ENCODE measurements at places on chromosomes 3 and 15. TPM values are rescaled to one million over a fixed set of nuclear protein-coding genes. Genes with fewer than 3 reads are reported as not detected.

Gene CNTN3
- not detected for total RNA-seq

Gene WDR72
- total RNA-seq, result 5.8 TPM

Gene WDR93
- 0.42 TPM for total RNA-seq

Gene ZDHHC3
- total RNA-seq, result 61.1 TPM

Gene GOLGB1
- 31.3 TPM for total RNA-seq

Gene PLSCR5
- not detected for total RNA-seq

Gene FAH
- total RNA-seq, result 20.0 TPM

Gene RTP3
- total RNA-seq, result not detected

Gene DPH6
- total RNA-seq, result 18.2 TPM

DNA sequence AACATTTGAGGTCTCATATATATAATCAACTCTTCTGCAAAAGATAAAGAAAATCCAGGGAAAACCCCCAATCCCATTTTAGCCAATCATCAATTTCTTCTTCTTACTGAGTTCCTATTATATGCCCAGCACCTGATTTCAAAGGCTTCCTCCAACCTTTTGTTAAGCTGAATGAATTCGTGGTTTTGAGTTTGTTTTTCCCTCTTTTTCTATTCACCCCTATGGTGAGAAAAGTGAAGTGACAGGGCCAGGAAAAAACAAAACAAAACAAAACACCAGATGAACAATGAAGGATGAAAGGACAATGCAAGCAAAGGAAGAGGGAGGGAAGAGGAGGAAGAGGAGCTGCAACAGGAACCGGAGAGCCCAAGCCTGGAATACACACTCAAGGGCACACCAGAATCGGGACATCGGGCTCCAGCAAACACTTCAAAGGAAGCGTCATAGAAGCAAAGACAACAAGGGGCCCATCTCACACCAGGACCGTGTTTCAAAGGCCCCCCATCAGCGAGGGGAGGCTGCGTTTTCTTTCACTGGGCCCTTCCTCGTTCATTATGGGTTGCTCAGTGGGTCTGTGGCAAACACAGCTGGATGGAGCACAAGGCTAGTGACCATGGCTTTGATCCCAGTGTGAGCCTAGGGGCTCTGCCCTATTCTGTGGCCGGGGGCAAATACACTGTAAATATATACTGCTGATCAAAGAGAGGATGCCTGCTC is 50.2 kb downstream of the VGLL4 start:
- peaks cover 14% of the 10 kb centered on the region for H3K4me1 ChIP-seq
- no peak overlapping the region for H3K4me3 ChIP-seq
- H3K27me3 ChIP-seq, result no peaks in the 10 kb centered on the region
- H3K27ac ChIP-seq, result no peak overlapping the region
- DNase-seq, result no peak

GRCh38 chr3:17581421-17582080 is 160.9 kb downstream of the TBC1D5 start:
- no peak overlapping the region for H3K4me3 ChIP-seq
- H3K27ac ChIP-seq, result no peak overlapping the region
- H3K4me1 ChIP-seq, result no peaks in the 10 kb centered on the region

GRCh38 chr3:132290833-132291232 is 26.4 kb upstream of the ACP3 start:
- H3K4me3 ChIP-seq, result no peak overlapping the region
- DNase-seq, result no peak
- no peaks in the 10 kb centered on the region for H3K27me3 ChIP-seq
- H3K36me3 ChIP-seq, result no peaks in the 10 kb centered on the region

DNA sequence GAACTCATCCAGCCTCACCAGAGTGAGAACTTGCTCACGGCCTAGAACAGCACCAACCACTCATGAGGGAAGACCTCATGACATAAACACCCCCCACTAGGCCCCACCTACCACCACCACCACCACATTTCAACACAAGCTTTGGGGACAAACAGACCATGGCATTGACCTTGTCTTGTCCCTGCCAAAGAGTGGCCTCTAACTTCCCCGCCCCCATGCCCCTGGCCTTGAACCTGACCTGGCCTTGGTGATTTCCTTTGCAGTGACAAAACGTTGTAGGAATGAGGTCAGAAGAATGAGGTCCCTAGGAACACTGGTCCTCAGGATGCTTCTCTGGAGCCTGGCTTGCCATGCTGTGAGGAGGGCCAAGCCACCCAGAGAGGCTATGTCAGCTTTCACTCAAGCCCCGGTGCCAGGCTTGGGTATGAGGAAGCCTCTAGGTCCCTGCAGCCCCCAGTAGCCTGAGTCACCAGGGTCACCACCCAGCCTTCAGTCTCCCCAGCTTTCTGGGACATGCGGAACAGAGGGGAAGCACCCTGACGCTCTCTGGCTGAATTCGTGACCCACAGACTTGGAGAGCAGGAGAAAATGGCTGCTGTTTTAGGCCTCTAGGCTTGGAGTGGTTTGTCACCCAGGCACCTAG is 57.9 kb downstream of the TPRA1 start:
- no peaks in the 10 kb centered on the region for H3K4me1 ChIP-seq
- no peaks in the 10 kb centered on the region for H3K27me3 ChIP-seq
- H3K36me3 ChIP-seq, result no peaks in the 10 kb centered on the region
- no peak overlapping the region for H3K4me3 ChIP-seq
- H3K27ac ChIP-seq, result no peak overlapping the region
- DNase-seq, result no peak

GRCh38 chr3:77816366-77816765 is 776.5 kb downstream of the ROBO2 start:
- no peak for DNase-seq
- H3K4me3 ChIP-seq, result no peak overlapping the region
- no peak overlapping the region for H3K27ac ChIP-seq
- no peaks in the 10 kb centered on the region for H3K27me3 ChIP-seq
- no peaks in the 10 kb centered on the region for H3K4me1 ChIP-seq

GRCh38 chr3:48157950-48158376 is 30.3 kb downstream of the CDC25A start:
- H3K27me3 ChIP-seq, result no peaks in the 10 kb centered on the region
- H3K36me3 ChIP-seq, result peaks cover 13% of the 10 kb centered on the region
- H3K4me3 ChIP-seq, result no peak overlapping the region
- peaks cover 36% of the 10 kb centered on the region for H3K4me1 ChIP-seq

- H3K4me1 ChIP-seq, result peaks cover 7% of the 10 kb centered on the region
- H3K4me3 ChIP-seq, result no peak overlapping the region
- no peaks in the 10 kb centered on the region for H3K27me3 ChIP-seq
These were observed 38.4 kb downstream of the TSC22D2 start for GRCh38 chr3:150446470-150446977.

- H3K27ac ChIP-seq, result no peak overlapping the region
- no peak for DNase-seq
- no peak overlapping the region for H3K4me3 ChIP-seq
- H3K27me3 ChIP-seq, result no peaks in the 10 kb centered on the region
- H3K36me3 ChIP-seq, result no peaks in the 10 kb centered on the region
These were observed 173.0 kb upstream of the AZI2 start for GRCh38 chr3:28521663-28522062.

DNA sequence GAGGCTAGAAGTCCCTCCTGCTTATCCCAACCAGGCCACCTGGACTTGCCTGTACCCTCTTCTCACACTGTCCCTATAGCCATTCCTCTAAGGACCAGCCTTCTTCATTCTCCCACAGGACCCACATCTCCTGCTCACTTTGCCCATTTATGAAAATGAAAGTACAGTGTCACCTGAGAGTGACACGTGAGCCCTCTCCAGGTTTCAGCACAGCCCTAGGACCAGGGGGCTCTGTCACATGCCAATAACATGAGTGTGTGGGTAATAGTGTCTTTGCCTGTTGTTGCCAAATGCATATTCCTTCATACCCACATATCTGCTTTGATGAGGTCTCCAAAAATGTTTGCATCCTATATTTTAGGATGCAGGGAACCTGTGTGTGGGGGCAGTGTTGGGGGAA is 42.3 kb upstream of the TNFAIP8L3 start:
- no peaks in the 10 kb centered on the region for H3K36me3 ChIP-seq
- H3K4me3 ChIP-seq, result no peak overlapping the region
- H3K27ac ChIP-seq, result no peak overlapping the region
- DNase-seq, result no peak
- no peaks in the 10 kb centered on the region for H3K27me3 ChIP-seq

- H3K27me3 ChIP-seq, result no peaks in the 10 kb centered on the region
- no peaks in the 10 kb centered on the region for H3K4me1 ChIP-seq
- H3K4me3 ChIP-seq, result no peak overlapping the region
- no peak overlapping the region for H3K27ac ChIP-seq
These were observed 299.8 kb upstream of the CNTN4 start for GRCh38 chr3:1798711-1799405.

DNA sequence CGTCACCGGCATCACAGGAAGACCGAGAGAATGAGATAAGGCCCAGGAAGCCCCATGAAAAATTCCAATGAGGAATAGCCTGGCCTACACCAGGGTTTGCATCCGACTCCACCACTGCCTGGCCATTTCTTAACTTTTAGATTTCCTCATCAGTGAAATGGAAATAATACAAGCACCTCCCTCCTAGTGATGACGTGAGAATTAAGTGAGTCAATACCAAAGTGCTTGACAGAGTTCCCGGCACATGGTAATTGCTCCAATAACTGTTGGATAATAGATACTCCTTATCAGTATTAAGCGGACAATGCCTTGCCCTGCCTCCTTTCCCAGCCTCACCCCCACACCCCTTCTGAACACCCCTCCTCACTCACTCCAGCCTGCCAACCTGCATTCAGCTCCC is 105.4 kb downstream of the TLE3 start:
- H3K27ac ChIP-seq, result no peak overlapping the region
- H3K27me3 ChIP-seq, result peaks cover 4% of the 10 kb centered on the region
- H3K4me1 ChIP-seq, result no peaks in the 10 kb centered on the region
- H3K36me3 ChIP-seq, result no peaks in the 10 kb centered on the region
- no peak overlapping the region for H3K4me3 ChIP-seq

GRCh38 chr3:184377374-184377773 is 633 bp downstream of the THPO start:
- no peaks in the 10 kb centered on the region for H3K27me3 ChIP-seq
- peaks cover 4% of the 10 kb centered on the region for H3K4me1 ChIP-seq
- no peak overlapping the region for H3K27ac ChIP-seq
- no peak overlapping the region for H3K4me3 ChIP-seq
- no peak for DNase-seq
- no peaks in the 10 kb centered on the region for H3K36me3 ChIP-seq

DNA sequence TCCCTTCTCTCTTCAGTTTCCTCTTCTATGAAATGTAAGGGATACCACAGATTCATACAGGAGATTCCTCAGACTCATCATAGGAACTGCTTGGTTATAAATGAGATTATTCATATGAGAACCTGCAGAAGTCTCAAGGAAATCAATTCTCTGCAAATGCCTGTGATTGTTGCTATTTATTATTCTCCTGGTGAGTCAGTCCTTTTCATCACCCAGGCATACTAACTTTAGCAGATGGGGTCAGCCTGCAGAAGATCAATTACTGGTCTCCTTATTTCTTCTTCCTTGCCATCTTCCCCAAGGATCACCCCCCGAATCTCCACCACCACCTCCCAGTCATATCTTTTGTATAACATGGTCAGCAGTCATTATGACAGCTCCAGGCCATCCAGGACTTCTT is 53.8 kb upstream of the DCP1A start:
- H3K4me3 ChIP-seq, result no peak overlapping the region
- DNase-seq, result no peak

- no peak overlapping the region for H3K27ac ChIP-seq
- DNase-seq, result no peak
- no peaks in the 10 kb centered on the region for H3K4me1 ChIP-seq
- no peak overlapping the region for H3K4me3 ChIP-seq
- H3K36me3 ChIP-seq, result no peaks in the 10 kb centered on the region
These were observed 13.2 kb upstream of the RGMA start for GRCh38 chr15:93102211-93102610.

GRCh38 chr15:44726568-44727484 is 9.5 kb upstream of the TRIM69 start:
- DNase-seq, result peak; percentile 52
- peak overlapping the region; percentile 93 for H3K27ac ChIP-seq
- peaks cover 34% of the 10 kb centered on the region for H3K4me1 ChIP-seq
- peak overlapping the region; percentile 5 for H3K4me3 ChIP-seq
- peaks cover 2% of the 10 kb centered on the region for H3K36me3 ChIP-seq
- no peaks in the 10 kb centered on the region for H3K27me3 ChIP-seq

GRCh38 chr3:137259089-137259488 is 301.3 kb downstream of the IL20RB start:
- H3K4me3 ChIP-seq, result no peak overlapping the region
- H3K36me3 ChIP-seq, result no peaks in the 10 kb centered on the region
- no peak for DNase-seq
- H3K4me1 ChIP-seq, result no peaks in the 10 kb centered on the region
- H3K27ac ChIP-seq, result no peak overlapping the region
- H3K27me3 ChIP-seq, result peaks cover 34% of the 10 kb centered on the region

GRCh38 chr3:195240939-195241338 is 30.0 kb downstream of the XXYLT1 start:
- H3K36me3 ChIP-seq, result no peaks in the 10 kb centered on the region
- H3K4me3 ChIP-seq, result no peak overlapping the region
- no peak overlapping the region for H3K27ac ChIP-seq
- H3K4me1 ChIP-seq, result peaks cover 6% of the 10 kb centered on the region
- DNase-seq, result no peak

GRCh38 chr15:55696221-55696620 is 46.7 kb downstream of the PRTG start:
- DNase-seq, result no peak
- H3K4me1 ChIP-seq, result no peaks in the 10 kb centered on the region
- no peaks in the 10 kb centered on the region for H3K27me3 ChIP-seq
- H3K27ac ChIP-seq, result no peak overlapping the region

GRCh38 chr15:31042751-31043150 is 51.3 kb upstream of the MTMR10 start:
- H3K36me3 ChIP-seq, result no peaks in the 10 kb centered on the region
- no peaks in the 10 kb centered on the region for H3K27me3 ChIP-seq
- no peak overlapping the region for H3K27ac ChIP-seq

DNA sequence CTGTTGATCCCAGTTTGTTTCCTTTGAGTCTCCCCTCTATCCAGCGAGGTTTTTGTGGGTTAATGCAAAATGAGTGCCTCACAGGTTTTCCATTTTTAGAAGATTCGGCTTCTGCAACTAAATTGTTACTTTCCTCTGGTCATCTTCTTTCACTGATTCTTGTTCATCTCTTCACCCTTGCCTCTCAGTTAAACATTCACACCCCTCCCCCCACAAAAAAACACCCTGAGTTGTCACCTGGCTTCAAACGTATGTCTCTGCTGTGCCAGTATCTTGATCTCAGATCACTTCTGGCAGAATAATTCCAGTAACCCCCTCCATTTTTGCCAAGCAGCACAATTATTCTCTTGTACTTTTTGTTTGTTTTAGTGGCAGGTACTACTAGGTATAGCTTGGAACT is 12.3 kb upstream of the CLDN16 start:
- DNase-seq, result no peak
- H3K4me1 ChIP-seq, result no peaks in the 10 kb centered on the region
- H3K27ac ChIP-seq, result no peak overlapping the region
- H3K36me3 ChIP-seq, result no peaks in the 10 kb centered on the region
- H3K4me3 ChIP-seq, result no peak overlapping the region

DNA sequence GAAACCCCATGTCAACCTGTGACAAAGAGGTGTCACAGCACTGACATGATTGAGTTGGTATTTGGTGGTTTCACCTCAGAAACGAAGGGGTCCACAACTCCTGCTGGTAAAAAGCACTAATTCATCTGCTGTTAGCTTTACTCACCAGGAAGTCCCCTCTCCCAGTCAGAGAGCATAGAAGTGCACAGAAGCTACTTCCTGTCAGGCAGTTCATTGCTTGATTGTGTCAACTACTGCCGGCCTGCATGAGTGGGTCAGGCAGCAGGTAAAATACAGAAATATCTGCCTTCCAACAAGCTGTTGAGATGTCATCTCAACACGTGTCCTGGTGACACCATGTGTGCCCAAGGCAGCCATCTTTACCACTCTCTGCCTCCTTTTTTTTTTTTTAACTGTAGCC is 596.6 kb upstream of the NR2F2 start:
- no peak overlapping the region for H3K27ac ChIP-seq
- no peak for DNase-seq
- no peak overlapping the region for H3K4me3 ChIP-seq
- H3K4me1 ChIP-seq, result no peaks in the 10 kb centered on the region

All from HCT116 (cell line).